ENCODE measurements at places on chromosomes 1 and 21.

DNA sequence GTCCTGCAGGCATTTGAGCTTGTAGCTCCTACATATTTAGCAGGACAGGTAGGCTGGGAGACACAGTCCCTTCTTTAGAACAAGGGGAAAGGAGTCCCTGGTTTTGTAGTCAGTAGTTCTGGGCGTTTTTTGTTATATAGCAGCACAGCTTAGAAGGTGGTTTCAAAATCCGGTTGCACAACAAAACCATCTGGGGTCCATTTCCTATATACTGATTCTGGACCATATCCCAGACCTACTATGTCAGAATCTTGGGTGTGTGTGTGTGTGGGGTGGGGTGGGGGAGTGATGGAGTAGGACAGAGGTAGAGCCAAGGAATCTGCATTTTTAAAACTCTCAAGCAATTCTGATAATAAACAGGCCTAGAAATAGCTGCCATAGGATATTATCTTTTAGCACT, 21.6 kb downstream of the METTL13 start:
- DNase-seq, result no peak

DNA sequence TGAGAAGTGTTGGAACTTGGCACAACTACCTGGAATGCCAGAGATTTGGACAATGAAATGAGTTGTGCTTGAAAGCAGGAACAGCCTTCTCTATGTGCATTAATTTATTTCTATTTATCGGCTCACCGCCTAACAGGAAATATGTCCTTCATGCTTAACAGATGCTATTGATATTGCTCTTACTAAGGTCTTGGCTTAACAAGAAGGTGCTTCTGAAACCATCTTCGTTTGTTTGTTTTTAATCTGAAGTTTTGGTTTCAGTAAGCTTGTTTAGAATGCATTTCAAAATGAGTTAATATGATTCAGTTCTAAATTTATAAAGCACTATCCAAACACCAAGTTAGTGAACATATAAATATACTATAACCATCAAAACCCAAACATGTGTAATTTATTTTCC, 898.3 kb upstream of the B3GALT2 start:
- no peak for DNase-seq

- DNase-seq, result no peak
These were observed 5.0 kb downstream of the ATF6 start for GRCh38 chr1:161771161-161771560.

- DNase-seq, result no peak
These were observed 51.6 kb downstream of the GRIK3 start for GRCh38 chr1:36982709-36983108.

- no peak for DNase-seq
These were observed 6.4 kb upstream of the CSF1 start for GRCh38 chr1:109904105-109904817.

- no peak for DNase-seq
These were observed 831 bp downstream of the TMEM52 start for GRCh38 chr1:1917995-1918900.

DNA sequence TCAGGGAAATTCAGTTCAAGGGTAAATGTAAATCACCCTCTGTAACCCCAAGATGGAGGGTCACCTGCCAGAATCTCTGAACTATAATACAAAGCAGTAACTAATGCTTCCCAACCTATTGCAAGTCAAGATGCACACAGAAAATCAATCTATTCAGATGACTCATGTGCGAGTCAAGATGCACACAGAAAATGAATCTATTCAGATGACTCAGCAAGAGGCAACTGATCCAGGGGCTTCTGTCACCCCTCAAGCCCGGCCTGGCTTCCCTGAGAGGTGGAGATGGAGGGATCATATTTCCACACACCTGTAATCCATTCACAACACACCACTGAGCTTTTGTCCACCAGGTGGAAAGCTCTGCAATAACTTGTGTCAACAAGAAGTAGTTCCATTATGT, 17.4 kb upstream of the HIVEP3 start:
- DNase-seq, result no peak

DNA sequence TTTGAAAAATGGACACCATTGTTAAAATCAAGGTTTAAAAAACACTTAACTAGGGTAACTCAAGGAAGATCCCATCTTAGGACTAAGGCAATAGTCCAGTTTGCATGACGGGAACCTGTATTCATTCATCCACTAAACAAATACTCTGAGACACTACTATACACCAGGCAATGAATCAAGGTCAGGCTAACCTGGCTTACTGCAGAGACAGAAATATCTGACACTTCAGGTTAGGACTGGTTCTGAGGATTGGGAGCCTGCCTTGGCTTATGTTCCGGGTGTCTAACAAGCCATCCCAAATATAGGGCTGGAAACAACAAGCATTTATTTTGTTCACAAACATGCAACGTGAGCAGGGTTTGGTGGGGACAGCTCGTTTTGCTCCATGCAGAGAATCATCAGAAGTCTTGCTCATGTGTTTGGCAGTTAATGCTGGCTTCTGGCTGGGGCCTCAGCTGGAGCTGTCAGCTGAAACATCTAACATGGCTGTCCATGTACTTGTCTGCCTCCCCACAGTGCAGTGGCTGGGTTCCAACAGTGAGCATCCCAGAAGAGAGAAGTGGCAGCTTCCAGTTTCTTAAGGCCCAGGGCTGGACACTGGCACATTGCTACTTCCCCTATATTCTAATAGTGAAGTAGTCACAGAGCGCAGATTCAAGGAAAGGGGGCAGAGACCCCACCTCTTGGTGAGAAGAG, 37.0 kb upstream of the CAMK1G start:
- DNase-seq, result no peak

- DNase-seq, result no peak
These were observed 7.6 kb downstream of the ARHGEF10L start for GRCh38 chr1:17546946-17547670.

DNA sequence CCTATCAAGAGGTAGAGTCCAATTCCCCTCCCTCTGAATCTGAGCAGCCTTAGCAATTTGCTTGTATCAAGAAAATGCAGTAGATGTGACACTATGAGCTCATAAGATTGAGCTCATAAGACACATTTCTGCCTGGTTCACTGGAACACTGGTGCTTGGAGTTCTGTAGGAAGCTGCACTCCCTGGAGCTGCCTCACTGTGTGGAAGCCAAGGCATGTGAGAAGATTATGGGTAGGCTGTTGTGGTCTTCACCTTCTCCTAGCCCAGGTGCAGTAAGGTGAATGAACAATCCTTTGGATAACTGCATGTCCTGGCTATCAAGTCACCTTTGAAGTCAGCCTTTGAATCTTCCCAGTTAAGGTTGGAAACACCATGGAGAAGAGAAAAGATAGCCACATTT, 67.3 kb downstream of the PLPPR5 start:
- DNase-seq, result no peak

DNA sequence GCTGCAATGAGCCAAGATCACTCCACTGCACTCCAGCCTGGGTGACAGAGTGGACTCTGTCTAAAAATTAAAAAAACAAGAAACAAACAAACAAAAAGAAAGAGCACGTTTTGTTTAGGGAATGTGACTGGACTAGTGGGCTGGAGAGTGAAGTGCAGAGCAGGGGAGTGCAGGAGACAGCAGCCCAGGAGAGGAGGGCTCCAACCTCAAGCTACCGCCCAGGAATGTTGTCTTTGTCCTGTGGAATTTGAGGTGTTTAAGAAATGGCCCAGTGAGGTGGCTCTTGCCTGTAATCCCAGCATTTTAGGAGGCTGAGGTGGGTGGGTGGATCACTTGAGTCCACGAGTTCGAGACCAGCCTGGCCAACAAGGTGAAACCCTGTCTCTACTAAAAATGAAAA, 42.4 kb upstream of the MTF2 start:
- DNase-seq, result no peak

DNA sequence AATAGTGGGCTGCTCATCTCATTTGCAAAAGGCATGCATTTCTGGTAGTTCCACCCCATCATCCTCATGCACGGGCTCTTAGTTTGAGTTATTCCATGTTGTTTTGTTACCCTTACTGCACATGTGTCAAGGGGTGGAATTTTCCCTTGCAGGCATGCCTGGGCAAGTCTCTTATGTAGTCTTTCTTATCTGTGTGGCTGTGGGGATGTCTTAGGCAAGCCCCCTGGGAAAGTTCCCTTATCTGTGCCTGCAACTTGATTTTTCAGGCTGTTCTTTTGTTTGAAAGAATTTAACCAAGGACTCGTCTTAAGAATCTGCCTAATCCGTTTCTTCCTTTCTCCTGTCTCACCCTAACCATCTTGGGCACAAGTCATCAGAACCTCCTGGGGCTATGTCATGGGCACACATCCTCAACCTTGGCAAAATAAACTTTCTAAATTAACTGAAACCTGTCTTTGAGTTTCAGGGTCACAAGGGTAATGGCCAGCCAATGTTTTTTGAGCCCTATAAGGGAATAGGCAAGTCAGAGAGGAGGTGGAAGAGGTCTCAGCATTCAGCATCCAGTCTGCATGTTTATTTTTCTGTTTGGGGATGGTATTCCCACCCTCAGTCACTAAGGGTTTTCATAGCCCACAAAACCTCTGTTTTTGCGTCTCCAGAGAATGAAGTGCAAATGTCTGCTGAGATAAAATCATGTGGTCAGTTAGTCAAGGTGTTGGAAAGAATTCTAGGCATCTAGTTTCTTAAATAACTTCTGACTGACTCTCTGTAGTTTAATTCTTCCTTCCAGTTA, 579.7 kb downstream of the PLA2G4A start:
- peak; percentile 33 for DNase-seq

- DNase-seq, result no peak
These were observed 1.2 kb downstream of the LMOD1 start for GRCh38 chr1:201945157-201945556.

DNA sequence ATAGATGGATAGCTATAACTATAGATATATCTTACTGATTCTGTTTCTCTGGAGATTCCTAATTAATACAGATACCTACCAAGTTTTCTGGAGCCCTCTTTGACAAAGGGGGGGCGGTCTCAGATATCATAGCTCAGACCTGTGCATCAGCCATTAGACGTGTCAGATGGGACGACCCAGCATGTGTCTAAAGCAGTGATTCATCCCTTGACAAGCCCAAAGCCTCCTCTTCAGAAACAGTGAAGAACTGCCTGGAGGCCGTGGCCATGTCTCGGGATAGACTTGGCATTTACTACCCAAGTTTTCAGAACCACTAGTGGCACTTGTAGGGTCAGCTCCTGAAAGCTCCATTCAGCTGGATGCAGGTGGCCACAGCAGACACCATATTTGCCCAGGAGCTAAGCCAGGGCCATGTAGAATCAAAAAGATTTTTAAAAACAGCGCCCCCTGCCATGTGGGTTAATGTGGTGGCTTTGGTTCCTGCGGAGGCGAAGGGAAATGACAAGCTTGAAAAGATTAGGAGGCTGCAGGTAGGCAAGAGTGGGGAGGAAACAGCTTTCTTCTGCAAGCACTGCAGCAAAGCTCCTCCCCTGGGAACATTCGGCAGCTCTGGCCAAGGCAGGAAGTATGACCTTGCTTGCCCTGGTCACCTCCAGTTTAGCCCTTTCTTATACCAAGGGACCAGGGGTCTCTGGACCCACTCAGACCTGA, 82.2 kb downstream of the FBXO2 start:
- DNase-seq, result no peak

DNA sequence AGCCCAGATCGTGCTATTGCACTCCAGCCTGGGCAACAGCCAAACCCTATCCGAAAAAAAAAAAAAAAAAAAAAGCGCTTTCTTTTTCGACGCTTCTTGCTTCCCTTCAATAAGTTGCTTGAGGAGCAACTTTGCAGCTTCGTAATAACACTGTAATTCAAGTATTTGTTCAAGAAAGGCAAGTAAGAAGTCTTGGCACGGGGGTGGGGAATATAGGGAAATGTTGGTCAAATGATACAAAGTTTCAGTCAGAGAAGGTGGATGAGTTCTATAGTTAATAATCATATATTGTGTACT, 871 bp upstream of the PSMA5 start:
- no peak for DNase-seq

DNA sequence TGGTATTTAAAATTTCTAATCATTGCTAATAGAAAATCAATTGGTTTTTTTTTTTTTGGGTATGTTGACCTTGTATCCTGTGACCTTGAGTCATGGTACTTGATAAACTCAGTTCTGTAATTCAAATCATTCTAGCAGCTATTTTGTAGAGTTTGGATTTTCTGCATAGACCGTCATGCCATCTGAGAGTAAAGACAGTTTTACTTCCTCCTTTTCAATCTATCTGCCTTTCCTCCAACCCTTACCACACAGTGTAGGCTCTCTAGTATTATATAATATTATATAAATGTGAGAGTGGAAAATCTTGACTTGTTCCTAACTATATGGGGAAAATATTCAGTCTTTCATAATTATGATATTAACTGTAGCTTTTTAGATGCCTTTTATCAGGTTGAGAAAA, 7.0 kb downstream of the TDRD5 start:
- DNase-seq, result no peak

- no peak for DNase-seq
These were observed 77.0 kb downstream of the C21orf91 start for GRCh38 chr21:17742181-17742580.

DNA sequence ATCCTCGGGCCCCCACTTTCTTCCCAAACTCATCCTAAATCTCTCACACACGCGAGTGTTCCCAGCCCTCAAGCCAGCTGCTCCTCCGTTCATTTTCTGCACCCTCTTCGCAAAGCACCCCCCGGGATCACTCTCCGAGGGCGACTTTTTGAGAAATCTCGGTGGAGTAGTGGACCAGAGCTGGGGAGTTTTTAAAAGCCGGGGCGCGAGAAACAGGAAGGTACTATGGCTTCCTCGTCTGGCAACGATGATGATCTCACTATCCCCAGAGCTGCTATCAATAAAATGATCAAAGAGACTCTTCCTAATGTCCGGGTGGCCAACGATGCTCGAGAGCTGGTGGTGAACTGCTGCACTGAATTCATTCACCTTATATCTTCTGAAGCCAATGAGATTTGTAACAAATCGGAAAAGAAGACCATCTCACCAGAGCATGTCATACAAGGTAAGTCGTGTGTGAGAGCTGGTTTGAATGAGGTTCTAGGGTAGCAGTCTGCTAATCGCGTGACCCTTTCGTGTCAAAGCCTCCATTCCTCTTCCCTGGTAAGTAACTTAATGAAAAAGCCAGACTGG, 800 bp downstream of the DR1 start:
- peak; percentile 18 for DNase-seq

DNA sequence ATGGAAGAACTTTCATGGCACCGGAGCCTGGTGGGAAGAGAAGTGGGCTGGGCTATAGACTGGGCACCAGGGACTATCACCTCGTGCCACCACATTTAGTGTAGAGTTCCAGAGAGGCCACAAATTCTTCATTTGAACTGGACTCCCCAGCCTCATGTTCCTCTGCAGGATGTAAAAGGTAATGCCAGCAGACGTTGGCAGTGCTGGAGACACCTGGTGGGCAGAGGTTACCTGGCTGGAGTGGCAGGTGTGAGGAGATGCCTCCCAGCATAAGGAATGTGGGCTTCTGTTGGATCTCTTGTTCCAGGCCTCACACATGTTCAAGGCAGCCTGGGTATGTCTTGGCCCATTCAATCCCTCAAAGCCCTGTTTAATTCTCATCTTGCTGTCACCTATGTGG, 35.2 kb downstream of the TEX35 start:
- no peak for DNase-seq

- no peak for DNase-seq
These were observed 64.6 kb downstream of the RUNX1 start for GRCh38 chr21:34984356-34985058.

GRCh38 chr1:208759255-208759654, 515.1 kb upstream of the PLXNA2 start:
- no peak for DNase-seq

- no peak for DNase-seq
These were observed 34.2 kb upstream of the HSD3B1 start for GRCh38 chr1:119472819-119473175.

GRCh38 chr21:39633770-39634181, 21.0 kb downstream of the B3GALT5 start:
- no peak for DNase-seq

GRCh38 chr1:143717434-143717833, 254.4 kb downstream of the FAM72C start:
- DNase-seq, result no peak
